ENCODE measurements at places on chromosomes 12 and 14.

- no peak for DNase-seq
Measured at GRCh38 chr14:23093991-23094665, 808 bp downstream of the ACIN1 start.

- DNase-seq = no peak
Measured at GRCh38 chr12:129613314-129613713, 290.5 kb downstream of the TMEM132D start.

GRCh38 chr12:20695232-20695631 lies at the start of gene SLCO1C1:
SLCO1C1 (plus strand) TSS chr12:20695332; CDS start chr12:20699577, 4,245 bp downstream.
- no peak for DNase-seq

DNA sequence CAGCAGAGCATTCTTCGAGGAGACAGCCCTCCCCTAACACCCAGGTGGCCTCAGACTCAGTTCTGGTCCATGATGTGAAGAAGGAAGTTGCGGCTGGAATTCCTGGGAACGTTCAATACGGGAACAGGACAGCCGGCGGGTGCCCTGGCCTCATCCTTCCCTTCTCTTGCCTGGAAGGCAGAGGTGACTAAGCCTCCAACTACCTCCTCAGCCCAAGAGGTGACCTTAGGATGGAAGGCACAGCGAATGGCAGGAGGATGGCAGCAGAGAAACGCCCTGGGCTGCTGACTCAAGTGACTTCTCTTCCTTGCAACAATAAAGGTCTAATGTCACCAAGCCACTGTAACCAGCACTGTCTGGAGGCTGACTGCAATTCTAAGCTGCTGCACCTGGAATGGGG lies 36.1 kb downstream of the DHX37 start:
- no peak for DNase-seq

DNA sequence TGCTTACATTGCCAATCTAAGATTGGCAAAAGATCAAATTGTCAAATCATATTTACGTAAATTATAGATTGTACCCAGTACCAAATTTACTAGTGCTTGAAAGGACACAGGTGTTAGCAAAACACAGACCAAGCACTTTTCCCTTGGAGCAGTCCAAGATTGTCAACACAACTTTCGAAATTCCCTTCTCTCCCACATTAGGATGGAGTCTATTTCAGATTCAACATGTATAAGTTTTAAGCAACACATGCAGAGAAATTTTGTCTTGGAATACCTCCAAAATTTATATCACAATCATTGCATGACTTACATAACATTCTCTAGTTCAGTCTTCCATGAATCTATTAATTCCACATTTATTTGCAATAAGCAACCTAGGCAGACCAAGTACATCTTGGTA lies 74.9 kb upstream of the SLCO1C1 start:
- DNase-seq = no peak

- DNase-seq = no peak
Measured at GRCh38 chr14:96676166-96676565, 121.0 kb upstream of the VRK1 start.

- DNase-seq = peak; percentile 82
Measured at GRCh38 chr14:20469890-20470602, 840 bp downstream of the PNP start.
